ENCODE measurements at places on chromosomes 11 and 22. TPM values are rescaled to one million over a fixed set of nuclear protein-coding genes. Genes with fewer than 3 reads are reported as not detected.

The PDE3B gene
- total RNA-seq: 0.14 TPM

The C11orf16 gene
- total RNA-seq: not detected

The CCDC116 gene
- 0.22 TPM for total RNA-seq

The RASL10A gene
- not detected for total RNA-seq

The NRIP3 gene
- total RNA-seq: 6.1 TPM

The TRIM5 gene
- 62.2 TPM for total RNA-seq

The KCNK7 gene
- total RNA-seq: not detected

The ENTHD1 gene
- not detected for total RNA-seq

The NEFH gene
- 0.22 TPM for total RNA-seq

The CBY1 gene
- 14.0 TPM for total RNA-seq

The MAPK8IP1 gene
- 9.7 TPM for total RNA-seq

The GLYAT gene
- total RNA-seq: not detected

The DRAP1 gene
- total RNA-seq: 130 TPM

The SLC15A3 gene
- total RNA-seq: 18.4 TPM

The AIFM3 gene
- total RNA-seq: 0.22 TPM

The ZBED4 gene
- 14.4 TPM for total RNA-seq

The PNPLA5 gene
- total RNA-seq: not detected

The HEPHL1 gene
- 4.4 TPM for total RNA-seq

The CNGA4 gene
- total RNA-seq: not detected

The TRIM3 gene
- total RNA-seq: 26.3 TPM

The PKP3 gene
- total RNA-seq: 1.3 TPM

The SCGB1D2 gene
- not detected for total RNA-seq

The RFPL3 gene
- total RNA-seq: not detected

The CCDC34 gene
- total RNA-seq: 5.3 TPM

The DGAT2 gene
- 2.0 TPM for total RNA-seq

The HBE1 gene
- total RNA-seq: not detected

The SYT8 gene
- total RNA-seq: not detected

The PATE2 gene
- total RNA-seq: not detected

The TIMM10 gene
- 27.9 TPM for total RNA-seq

The TANGO2 gene
- 54.1 TPM for total RNA-seq

The GAS2 gene
- 0.66 TPM for total RNA-seq

The ABCC8 gene
- not detected for total RNA-seq

The INS gene
- total RNA-seq: not detected

The HOATZ gene
- total RNA-seq: not detected

The DBX1 gene
- total RNA-seq: not detected

The BIK gene
- total RNA-seq: 1.3 TPM

The TMEM138 gene
- total RNA-seq: 69.9 TPM

The FGF4 gene
- not detected for total RNA-seq

The UBQLNL gene
- total RNA-seq: 0.14 TPM

The NCAM1 gene
- 4.6 TPM for total RNA-seq

The IMMP1L gene
- 14.0 TPM for total RNA-seq

The DSCAML1 gene
- not detected for total RNA-seq

The MAPK8IP2 gene
- total RNA-seq: 0.14 TPM

The MFRP gene
- not detected for total RNA-seq

The C11orf52 gene
- total RNA-seq: not detected

The TSKU gene
- 39.4 TPM for total RNA-seq

The ADORA2A gene
- 2.6 TPM for total RNA-seq

The GRIK4 gene
- 0.29 TPM for total RNA-seq

The GGTLC2 gene
- total RNA-seq: not detected

The STK33 gene
- total RNA-seq: 0.57 TPM

The CRYBA4 gene
- total RNA-seq: not detected

The LMF2 gene
- 130 TPM for total RNA-seq
